ENCODE measurements at places on chromosomes 4 and X. TPM values are rescaled to one million over a fixed set of nuclear protein-coding genes. Genes with fewer than 3 reads are reported as not detected.
A peak's percentile ranks its signal among the peaks of the same experiment; 100 is the strongest.

The ARHGEF9 gene
- 142 TPM for total RNA-seq

The PHF8 gene
- 34.2 TPM for total RNA-seq

The CLTRN gene
- not detected for total RNA-seq

The RRH gene
- 0.71 TPM for total RNA-seq

DNA sequence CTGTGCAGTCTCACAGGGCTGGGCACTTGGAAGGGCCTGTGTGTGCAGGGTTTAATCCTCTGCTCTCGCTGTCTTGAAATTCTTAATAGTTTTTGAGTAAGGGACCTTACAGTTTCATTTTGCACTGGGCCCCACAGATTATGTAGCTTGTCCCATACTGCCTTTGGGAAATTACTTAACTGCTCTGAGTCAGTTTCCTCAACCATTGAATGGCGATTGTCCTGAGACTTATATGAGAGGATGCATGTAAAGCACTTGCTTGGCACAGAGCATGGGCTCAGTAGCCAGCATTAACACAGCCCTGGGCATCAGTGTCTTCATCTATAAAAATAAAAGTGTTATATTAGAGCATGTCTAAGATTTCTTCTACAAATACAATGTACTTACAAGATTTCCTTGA lies 55.8 kb downstream of the CLCN5 start:
- H3K4me1 ChIP-seq = no peaks in the 10 kb centered on the region
- no peak overlapping the region for H3K27ac ChIP-seq
- H3K27me3 ChIP-seq = no peaks in the 10 kb centered on the region
- DNase-seq = no peak

GRCh38 chr4:174281182-174281737 lies 2.2 kb downstream of the FBXO8 start:
- H3K36me3 ChIP-seq = no peaks in the 10 kb centered on the region
- H3K4me1 ChIP-seq = peaks cover 2% of the 10 kb centered on the region

- H3K36me3 ChIP-seq = no peaks in the 10 kb centered on the region
- DNase-seq = no peak
- no peaks in the 10 kb centered on the region for H3K27me3 ChIP-seq
- no peak overlapping the region for H3K4me3 ChIP-seq
- no peak overlapping the region for H3K27ac ChIP-seq
Observed at GRCh38 chrX:154829926-154830442, 4.5 kb downstream of the SMIM9 start.

DNA sequence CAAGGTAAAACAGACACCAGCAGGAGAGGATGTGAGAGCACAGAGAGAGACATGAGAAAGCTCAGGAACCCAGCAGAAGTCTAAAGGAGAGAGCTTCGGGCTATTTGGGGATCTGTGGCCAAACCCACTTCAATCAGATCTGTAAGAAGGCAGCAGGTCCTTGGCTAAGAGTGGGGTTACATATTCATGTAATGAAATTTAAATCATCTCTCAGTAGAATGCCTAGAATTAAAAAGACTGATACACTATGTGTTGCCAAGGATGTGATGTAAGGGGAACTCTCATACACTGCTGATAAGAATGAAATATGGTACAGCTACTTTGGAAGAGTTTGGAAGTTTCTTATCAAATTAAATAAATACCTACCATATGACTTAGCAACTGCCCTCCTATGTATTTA lies 35.8 kb downstream of the PDE5A start:
- H3K27me3 ChIP-seq = no peaks in the 10 kb centered on the region
- H3K4me3 ChIP-seq = no peak overlapping the region
- no peaks in the 10 kb centered on the region for H3K4me1 ChIP-seq
- DNase-seq = no peak
- peak overlapping the region; percentile 57 for H3K27ac ChIP-seq
- no peaks in the 10 kb centered on the region for H3K36me3 ChIP-seq
